ENCODE measurements at places on chromosomes 6 and 20.

DNA sequence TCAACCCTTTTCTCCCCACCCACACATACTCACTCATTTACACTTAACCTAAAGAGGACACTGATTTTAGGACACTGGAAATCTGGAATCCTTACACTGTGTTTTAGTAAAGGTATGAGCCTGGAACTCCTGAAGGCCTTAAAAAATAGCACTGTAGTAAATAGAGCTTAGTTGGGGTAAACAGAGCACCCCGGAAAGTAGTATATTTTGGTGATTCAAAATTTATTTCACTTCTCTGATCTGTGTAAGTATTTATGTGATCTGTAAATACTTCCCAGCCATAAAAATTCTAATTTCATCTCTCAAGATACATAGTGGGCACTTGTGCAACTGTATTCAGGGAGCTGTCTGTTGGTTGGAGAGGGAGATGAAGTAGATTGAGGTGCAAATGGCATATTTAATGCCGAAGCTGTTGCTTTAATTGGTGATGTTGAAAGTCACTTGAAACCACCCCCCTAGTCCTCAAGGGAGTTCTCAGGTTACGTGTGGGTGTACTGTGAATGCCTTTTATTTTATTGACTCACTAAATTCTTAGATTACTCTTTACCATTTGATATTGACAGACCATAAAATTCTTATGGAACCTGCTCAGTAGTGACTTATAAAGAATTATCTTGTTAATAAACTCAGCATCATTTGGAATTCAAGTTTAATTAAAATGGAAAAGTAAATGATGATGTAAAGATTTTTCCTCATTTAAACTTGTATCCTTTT is 154.9 kb downstream of the SOX4 start:
- DNase-seq, result no peak

- DNase-seq, result no peak
Observed at GRCh38 chr6:20411544-20411943, 9.9 kb downstream of the E2F3 start.

DNA sequence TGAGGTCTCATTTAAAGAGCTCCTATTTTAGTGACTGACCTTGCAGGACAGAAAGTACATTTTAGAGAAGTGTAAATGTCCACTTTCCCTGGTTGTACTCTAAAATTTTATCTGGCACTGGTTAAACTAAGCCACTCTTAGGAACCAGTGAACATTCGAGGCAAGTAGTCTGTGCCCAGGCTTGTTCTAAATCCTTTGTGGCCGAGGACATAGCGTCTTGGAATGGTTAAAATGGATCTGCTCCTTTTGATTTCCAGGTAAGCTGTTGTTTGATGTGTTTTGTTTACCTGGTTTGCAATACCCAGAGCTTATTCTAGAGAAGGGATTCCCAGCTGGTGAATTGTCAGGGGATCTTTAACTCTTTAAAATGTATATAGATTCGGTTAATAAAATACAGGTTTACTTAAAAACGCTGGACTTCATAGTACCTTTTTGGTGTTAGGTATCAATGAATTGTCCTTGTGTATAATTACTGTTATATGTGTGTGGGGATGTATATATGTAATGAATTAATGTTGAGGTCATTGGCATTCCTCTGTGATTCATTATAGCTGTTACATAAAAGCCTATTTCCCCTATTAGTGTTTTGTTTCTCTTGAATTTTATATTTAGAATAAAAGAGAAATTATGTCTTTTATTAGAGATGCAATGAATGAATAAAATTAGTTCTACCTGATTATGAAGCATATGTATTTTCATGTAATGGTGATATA is 15.8 kb downstream of the SNX9 start:
- DNase-seq, result no peak

- no peak for DNase-seq
Observed at GRCh38 chr6:136696783-136697364, 95.4 kb downstream of the MAP3K5 start.

DNA sequence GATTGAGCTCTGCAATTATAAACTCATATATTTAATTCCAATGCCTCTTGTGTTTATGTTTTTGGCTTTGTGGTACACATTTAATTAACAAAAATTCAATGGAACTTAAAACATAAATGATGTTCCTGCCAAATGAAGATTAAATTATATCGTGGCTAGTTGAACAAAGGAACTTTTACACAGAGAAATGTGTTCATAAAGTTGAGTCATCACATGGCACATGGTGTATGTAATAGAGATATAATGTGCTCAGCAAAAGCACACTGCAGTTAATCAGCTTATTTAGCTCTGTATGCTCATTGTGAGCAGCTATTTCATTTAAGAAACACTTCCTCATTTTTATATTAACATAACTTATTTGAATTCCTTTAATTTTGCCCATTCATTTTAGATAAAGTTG is 1295.6 kb upstream of the CITED2 start:
- no peak for DNase-seq

- DNase-seq, result no peak
Observed at GRCh38 chr20:52533401-52533800, 341.8 kb upstream of the ZFP64 start.
